AG08395 (cell line): ENCODE measurements at places on chromosomes 2 and 18.

DNA sequence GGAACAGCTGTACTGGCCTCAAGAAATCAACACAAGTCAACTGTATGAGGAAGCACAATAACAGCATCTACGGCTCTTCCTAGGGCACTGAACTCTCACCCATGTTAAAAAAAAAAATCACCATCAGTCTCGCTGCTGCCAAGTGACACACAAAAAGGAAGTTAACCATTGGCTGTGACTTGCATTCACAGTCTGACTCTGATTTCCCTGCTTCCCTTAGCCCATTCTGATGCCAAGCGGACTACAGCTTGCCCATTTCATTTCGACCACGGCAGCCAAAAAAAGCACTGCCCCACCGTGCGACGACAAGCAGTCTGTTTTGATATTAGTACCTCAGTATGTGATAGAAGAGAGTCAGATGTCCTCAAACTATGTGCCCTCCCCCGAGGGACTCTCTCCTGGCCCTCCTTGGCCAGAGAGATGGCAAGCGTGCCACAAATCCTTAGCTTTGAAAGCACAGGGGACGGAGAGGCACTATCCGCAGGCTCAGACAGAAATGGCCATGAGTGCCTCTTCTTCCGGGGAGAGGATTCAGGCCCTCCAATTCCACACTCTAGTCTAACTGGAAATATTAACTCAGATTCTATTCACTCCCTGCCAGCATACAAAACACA, 250.0 kb downstream of the TCF4 start:
- DNase-seq = no peak

- no peak for DNase-seq
Observed at GRCh38 chr2:167215595-167215994, 327.3 kb downstream of the XIRP2 start.

DNA sequence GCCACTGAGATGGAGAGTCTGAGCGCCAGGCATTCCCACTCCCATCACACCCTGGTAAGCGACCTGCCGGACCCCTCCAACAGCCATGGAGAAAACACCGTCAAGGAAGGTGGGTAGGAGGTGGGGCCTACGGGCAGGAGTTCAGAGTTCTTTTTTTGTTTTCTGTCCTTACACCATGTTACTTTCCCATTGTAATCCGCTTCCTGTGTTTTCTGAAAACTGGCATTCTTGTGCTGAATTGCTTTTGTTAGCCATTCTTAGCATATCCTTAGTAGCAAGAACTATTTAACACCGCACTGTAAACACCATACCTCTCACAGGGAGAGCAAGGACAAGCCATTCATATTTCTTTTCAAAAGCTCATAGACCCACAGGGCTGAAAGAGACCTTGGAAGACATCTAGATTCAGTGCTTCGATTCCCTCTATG, 46.2 kb downstream of the UNC80 start:
- DNase-seq = no peak

DNA sequence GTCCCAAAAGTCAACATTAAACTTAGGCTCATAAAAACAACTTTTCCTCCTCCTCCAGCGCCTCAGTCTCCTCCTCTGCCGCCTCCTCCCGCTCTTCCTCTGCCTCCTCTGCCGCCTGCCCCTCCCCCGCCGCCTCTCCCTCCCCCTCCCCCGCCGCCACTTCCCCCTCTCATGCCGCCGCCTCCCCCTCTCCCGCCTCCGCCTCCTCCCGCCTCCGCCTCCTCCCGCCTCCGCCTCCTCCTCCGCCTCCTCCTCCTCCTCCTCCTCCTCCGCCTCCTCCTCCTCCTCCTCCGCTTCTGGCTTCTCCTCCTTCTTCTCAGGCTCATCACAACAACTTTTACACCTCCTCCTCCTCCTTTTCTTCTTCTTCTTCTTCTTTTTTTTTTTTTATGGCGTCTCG, 599.9 kb downstream of the TMEM182 start:
- DNase-seq = no peak

DNA sequence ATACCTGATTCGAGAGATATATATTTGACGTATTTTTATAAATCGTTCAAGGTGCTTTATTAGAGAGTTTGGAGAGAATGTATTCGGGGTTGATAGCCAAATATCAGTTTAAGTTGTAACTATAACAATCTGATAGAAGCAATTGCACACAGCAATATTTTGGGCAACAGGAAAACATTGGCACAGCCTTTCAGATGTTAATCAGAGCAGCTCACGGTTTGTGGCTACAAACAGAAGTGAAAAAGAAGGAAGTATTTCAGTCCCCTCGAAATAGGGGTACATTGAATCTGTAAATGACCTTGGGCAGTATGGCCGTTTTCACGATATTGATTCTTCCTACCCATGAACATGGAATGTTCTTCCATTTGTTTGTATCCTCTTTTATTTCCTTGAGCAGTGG, 20.6 kb downstream of the SERPINB10 start:
- DNase-seq = no peak

DNA sequence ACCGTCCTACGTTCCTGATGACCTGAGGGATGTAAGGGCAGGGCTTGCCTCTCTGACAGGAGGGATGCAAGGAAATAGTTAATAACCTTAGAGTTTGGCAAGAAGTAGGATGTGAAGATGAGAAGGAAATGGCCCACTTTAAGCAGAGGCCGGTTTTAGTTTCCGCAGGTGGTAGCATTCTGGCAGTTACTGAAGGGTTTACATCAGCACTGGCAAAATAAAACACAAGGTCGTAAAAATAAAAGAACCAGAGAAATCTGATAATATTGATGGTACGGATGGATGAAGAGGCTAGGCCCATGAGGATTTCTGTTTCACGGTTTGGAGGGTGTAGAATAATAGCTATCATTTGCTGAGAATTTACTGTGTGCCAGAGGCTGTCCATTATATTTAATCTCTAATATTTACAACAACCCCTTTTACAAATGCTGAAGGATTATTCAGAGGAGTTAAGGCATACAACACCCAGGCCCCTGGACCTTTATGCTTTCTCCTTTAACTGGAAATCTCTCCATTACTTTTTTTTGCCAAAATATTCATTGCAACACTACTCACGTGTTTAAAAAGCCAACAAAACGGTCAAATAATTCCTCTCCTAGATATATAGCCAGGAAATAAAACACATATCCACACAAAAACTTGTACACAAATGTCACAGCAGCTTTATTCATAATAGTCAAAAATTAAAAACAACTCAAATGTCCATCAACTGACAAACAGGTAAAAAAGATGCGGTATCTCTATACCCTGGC, 28.5 kb downstream of the DAPL1 start:
- DNase-seq = no peak

DNA sequence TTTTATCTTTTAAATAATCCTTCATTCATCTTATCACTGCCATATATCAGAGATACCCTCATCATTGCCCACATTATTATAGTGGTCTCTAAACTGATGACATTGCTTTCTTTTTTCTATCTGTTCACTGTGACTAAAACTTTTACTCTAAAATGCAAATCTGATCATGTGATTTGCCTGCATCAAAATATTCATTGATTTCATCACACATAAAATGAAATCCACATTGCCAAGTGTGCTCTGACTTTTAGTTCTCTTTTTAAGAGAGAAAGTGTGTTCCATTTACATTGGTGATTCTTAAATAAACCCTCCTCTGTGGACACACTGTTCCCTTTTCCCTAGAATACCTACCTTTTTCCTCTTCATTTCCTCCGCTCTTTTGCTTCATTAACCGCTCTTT, 7.5 kb downstream of the REL start:
- DNase-seq = no peak

- no peak for DNase-seq
Observed at GRCh38 chr18:45111502-45111848, 430.8 kb downstream of the SETBP1 start.
